K562 (cell line): ENCODE measurements at places on chromosomes 1 and 21. TPM values are rescaled to one million over a fixed set of nuclear protein-coding genes. Genes with fewer than 3 reads are reported as not detected.

- DNase-seq, result no peak
Measured at GRCh38 chr1:213276236-213276635, 225.2 kb downstream of the RPS6KC1 start.

ZNF593OS gene
- polyA plus RNA-seq, result not detected in 2 replicates

GRCh38 chr1:27366411-27367159 is at the start of gene MAP3K6:
MAP3K6 (minus strand) TSS chr1:27366961; CDS start chr1:27366597, 364 bp downstream.
- DNase-seq, result peak; percentile 91

DNA sequence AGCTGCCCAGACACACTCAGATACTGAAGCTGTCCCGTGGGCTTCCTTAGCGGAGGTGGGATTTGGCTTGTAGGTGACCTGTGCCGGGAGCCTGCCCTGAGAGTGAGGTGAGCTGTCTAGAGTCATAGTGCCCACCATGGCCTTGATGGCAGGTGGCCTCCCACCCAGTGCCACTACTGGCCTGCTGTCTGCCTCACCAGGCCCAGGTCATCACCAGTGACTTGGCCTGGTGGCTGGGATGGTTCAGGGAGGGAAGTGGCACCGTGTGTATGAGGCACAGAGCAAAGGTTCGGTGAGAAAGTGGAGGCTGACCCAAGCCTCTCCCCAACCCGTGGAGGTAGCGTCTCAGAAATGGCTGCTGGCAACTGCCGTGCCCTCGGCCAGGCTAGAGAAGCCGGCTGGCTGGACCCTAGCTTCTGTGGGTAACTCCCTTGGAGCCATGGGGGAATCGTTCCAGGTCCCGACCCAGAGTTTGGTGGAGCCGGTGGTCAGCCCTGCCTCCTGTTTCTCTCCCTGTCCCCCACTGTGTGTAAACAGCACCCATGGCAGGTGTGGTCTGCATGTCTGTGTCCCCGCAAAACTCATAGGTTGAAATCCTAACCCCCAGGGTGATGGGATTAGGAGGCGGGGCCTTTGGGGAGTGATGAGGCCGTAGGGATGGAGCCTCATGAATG is 155.4 kb upstream of the C1orf174 start:
- DNase-seq, result no peak

DNA sequence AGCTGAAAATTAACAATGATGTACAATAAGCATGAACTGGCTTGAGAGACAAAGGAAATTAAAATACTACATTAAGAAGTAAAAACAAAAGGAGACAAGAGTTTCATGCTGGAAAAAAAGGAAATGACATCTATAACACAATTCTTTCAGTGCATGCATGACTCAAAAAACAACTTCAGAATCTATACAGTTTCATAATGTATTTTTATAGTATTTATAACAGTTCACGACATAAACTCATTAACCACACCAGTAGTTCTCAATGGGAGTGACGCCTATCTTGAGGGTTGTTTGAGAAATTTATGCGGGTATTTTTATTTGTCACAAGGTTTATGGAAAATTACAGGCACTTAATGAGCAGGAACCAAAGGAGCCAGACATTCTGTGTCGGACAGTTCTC is 168.5 kb downstream of the SMYD3 start:
- no peak for DNase-seq

CLCNKA gene
- 0.37 TPM in 1 of 2 replicates, not detected in the other for polyA plus RNA-seq
